Activated CD8-positive, alpha-beta memory T cell treated with anti-CD3 and anti-CD28 coated beads, Interleukin-2, amount 50 U/mL, for 4 hours (primary cell): ENCODE measurements at places on chromosomes 1 and 21.

GRCh38 chr1:147815503-147815902, 55.1 kb upstream of the GJA5 start:
- DNase-seq: no peak

- no peak for DNase-seq
These were observed 28.6 kb downstream of the EBNA1BP2 start for GRCh38 chr1:43143441-43143888.

- no peak for DNase-seq
These were observed 110.7 kb downstream of the SIPA1L2 start for GRCh38 chr1:232519186-232519585.

GRCh38 chr1:45407629-45408287, 67.5 kb upstream of the MUTYH start:
- no peak for DNase-seq

- DNase-seq: no peak
These were observed 6.9 kb downstream of the SERTAD4 start for GRCh38 chr1:210239349-210240111.

- DNase-seq: no peak
These were observed 62.1 kb downstream of the ARID4B start for GRCh38 chr1:235265900-235266299.
